ENCODE measurements at places on chromosomes 16 and 17. TPM values are rescaled to one million over a fixed set of nuclear protein-coding genes. Genes with fewer than 3 reads are reported as not detected.

The C16orf86 gene
- 2.2 TPM for total RNA-seq

The MMD gene
- total RNA-seq = 24.2 TPM

The MT4 gene
- total RNA-seq = not detected

The DBNDD1 gene
- 0.94 TPM for total RNA-seq

The SMTNL2 gene
- total RNA-seq = not detected

The DGKE gene
- total RNA-seq = 23.3 TPM

The SOX9 gene
- total RNA-seq = not detected

The ZFP3 gene
- 1.8 TPM for total RNA-seq

The DNAH17 gene
- total RNA-seq = 0.21 TPM

The NDUFAB1 gene
- 153 TPM for total RNA-seq

The ACSF2 gene
- total RNA-seq = 23.6 TPM

The C17orf50 gene
- not detected for total RNA-seq

DNA sequence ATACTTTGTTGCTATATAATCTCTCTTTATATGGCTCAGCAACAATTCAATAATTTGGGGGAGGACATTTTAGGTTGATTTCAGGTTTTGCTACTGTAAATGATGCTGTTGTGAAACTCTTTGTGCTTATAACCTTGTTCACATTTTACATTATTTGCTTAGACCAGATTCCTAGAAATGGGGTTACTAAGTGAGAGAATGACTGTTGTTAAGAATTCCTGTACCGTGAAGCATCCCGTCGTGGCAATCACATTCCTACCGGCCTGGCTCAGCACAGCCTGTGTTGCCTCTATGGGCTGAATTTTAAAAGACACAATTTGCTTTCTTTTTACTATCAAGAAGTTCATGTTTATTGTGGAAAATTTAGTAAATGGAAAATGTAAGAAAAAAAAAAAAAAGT is 31.4 kb downstream of the B9D1 start:
- H3K27ac ChIP-seq = no peak overlapping the region
- no peak for DNase-seq
- peaks cover 4% of the 10 kb centered on the region for H3K4me1 ChIP-seq
- H3K27me3 ChIP-seq = no peaks in the 10 kb centered on the region

DNA sequence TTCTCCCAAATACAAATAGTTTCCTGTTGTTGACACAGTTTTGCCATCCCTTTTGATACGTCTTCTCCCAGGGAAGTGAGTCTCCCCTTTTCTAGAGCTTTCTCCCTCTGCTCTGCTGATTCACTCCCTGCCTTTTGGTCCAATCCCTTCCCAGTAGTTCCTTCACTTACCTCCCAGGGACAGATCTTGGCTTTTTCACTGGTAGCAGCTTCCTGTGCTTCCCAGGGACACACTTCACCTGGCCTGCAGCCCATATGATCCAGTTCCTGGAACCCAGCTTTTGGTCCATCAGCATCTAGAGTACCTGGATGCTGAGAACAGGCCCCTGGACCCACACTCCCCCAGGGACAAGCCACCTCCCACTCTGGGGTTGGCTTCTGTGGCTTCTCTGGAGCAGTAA is 15.8 kb downstream of the GPR179 start:
- H3K4me1 ChIP-seq = no peaks in the 10 kb centered on the region
- H3K27me3 ChIP-seq = peaks cover 2% of the 10 kb centered on the region
- no peak for DNase-seq
- H3K36me3 ChIP-seq = peaks cover 4% of the 10 kb centered on the region
- H3K27ac ChIP-seq = no peak overlapping the region

- H3K36me3 ChIP-seq = no peaks in the 10 kb centered on the region
- no peaks in the 10 kb centered on the region for H3K4me1 ChIP-seq
- peaks cover 2% of the 10 kb centered on the region for H3K27me3 ChIP-seq
- no peak for DNase-seq
- H3K27ac ChIP-seq = no peak overlapping the region
Observed at GRCh38 chr17:46273541-46274236, 21.2 kb upstream of the LRRC37A start.

GRCh38 chr17:20092973-20093626 is 83.9 kb downstream of the SPECC1 start:
- DNase-seq = no peak
- H3K27ac ChIP-seq = no peak overlapping the region
- H3K4me1 ChIP-seq = peaks cover 13% of the 10 kb centered on the region
- H3K27me3 ChIP-seq = no peaks in the 10 kb centered on the region
- H3K36me3 ChIP-seq = no peaks in the 10 kb centered on the region

- H3K4me3 ChIP-seq = no peak overlapping the region
- H3K27ac ChIP-seq = no peak overlapping the region
- peaks cover 45% of the 10 kb centered on the region for H3K36me3 ChIP-seq
Observed at GRCh38 chr16:24826096-24826690, 19.6 kb upstream of the SLC5A11 start.

GRCh38 chr16:56983211-56983751 is 6.1 kb upstream of the NLRC5 start:
- no peak overlapping the region for H3K4me3 ChIP-seq
- peaks cover 43% of the 10 kb centered on the region for H3K36me3 ChIP-seq
- no peaks in the 10 kb centered on the region for H3K27me3 ChIP-seq
- peaks cover 61% of the 10 kb centered on the region for H3K4me1 ChIP-seq
- DNase-seq = no peak

DNA sequence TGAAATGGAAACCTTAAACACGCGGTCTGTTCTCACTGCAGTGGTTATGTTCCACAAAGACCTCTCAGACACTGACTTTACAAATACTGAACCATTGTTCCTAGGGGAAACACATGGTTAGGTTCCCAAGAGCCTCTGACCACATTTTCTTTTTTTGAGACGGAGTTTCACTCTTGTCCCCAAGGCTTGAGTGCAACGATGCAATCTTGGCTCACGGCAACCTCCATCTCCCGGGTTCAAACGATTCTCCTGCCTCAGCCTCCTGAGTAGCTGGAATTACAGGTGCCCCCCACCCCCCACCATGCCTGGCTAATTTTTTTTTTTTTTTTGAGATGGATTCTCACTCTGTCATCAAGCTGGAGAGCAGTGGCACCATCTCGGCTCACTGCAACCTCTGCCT is 179.7 kb downstream of the RBFOX3 start:
- H3K27ac ChIP-seq = no peak overlapping the region
- no peak for DNase-seq
- no peaks in the 10 kb centered on the region for H3K4me1 ChIP-seq
- H3K27me3 ChIP-seq = peaks cover 15% of the 10 kb centered on the region
- no peak overlapping the region for H3K4me3 ChIP-seq

DNA sequence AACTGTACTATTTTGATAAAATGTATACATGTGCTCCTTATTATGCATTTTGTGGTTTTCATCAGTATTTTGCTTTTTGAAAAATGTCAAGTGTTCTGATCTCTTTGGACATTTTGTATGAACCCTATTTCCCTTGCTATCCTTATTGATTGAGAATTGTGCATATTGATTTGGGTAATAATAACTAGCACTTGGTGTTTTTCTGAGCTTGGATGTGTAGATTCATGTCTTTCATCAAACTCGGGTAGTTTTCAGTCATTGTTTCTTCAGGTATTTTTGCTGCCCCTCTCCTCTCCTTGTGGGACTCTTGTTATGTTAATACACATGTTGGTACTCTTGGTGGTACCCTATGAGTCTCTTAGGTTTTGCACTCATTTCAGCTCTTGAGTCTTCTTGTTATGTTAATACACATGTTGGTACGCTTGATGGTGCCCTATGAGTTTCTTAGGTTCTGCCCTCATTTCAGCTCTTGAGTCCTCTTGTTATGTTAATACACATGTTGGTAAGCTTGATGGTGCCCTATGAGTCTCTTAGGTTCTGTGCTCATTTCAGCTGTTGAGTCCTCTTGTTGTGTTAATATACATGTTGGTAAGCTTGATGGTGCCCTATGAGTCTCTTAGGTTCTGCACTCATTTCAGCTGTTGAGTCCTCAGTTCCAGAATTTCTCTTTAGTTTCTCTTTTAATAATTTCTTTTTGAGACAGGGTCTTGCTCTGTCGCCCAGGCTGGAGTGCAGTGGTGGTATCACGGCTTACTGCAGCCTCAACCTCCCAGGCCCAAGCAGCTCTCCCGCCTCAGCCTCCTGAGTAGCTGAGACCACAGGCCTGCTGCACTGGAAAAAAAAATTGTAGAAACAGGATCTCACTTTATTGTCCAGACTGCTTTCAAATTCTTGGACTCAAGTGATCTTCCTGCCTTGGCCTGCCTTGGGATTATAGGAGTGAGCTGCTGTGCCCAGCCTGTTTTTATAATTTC is 19.3 kb downstream of the ZNF750 start:
- no peak overlapping the region for H3K4me3 ChIP-seq
- peaks cover under 1% of the 10 kb centered on the region for H3K4me1 ChIP-seq
- H3K36me3 ChIP-seq = peaks cover 49% of the 10 kb centered on the region
- no peaks in the 10 kb centered on the region for H3K27me3 ChIP-seq

DNA sequence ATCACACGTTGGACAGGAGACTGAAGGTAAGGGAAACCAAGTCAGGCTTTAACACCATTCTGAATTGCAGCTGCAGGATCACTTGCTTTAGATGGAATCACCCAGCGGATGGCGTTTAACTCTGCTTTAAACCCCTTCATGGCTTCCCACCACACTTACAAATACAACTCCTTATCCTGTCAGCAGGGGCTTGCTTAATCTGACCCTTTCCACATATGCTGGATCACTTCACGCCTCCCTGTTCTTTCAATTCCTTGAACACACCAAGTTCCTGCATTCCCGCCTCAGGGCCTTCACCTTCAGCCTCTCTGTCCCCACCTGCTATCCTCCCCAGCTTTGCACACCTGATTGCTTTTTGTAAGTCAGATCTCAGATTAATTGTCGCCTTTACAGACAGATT is 442.2 kb downstream of the MAF start:
- H3K4me3 ChIP-seq = no peak overlapping the region
- H3K27me3 ChIP-seq = no peaks in the 10 kb centered on the region
- no peak for DNase-seq
- H3K27ac ChIP-seq = no peak overlapping the region
- H3K4me1 ChIP-seq = peaks cover 35% of the 10 kb centered on the region

GRCh38 chr16:54964239-54964638 is 33.6 kb downstream of the IRX5 start:
- H3K27ac ChIP-seq = no peak overlapping the region
- H3K36me3 ChIP-seq = no peaks in the 10 kb centered on the region
- no peak overlapping the region for H3K4me3 ChIP-seq
- H3K4me1 ChIP-seq = no peaks in the 10 kb centered on the region
- H3K27me3 ChIP-seq = peaks cover 6% of the 10 kb centered on the region
- no peak for DNase-seq

DNA sequence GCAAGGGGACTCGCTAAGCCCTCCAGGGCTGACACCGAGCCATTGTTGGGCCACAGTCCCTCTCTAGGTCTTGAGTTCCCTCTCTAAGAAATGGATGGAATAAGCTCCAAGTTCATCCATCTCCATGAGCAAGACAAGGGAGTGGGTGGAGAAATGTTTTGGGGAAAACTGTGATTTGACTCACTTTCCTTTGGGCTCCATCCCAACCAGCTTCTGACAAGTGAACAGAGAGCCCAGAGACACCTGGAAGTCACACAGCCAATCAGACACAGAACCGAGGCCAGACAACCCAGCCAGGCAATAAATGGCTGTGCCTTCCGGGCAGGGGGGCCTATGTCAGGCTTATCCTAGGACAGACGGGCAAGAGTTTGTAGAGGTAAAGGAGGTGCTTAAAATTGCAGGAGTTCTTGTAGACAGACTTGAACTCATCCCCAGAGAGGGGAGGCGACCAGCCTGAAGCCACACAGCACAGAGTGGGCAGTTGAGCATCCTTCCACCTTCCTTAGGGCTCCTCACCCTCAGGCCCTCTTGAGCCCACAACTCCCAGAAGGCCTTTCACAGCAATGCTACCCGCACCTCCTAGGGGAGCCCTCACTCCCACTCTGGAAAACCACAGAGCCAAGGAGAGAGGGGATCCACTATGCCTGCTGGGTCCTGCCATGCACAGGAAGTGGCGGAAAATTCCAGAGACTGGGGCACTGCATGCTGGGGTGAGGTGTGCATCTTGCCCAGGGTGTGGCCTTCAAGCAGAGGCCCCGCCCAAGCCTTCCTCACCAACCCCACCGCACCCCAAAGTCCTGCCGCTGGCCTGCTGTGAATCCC is 9.5 kb upstream of the FAM83G start:
- DNase-seq = no peak
- no peak overlapping the region for H3K27ac ChIP-seq
- no peaks in the 10 kb centered on the region for H3K4me1 ChIP-seq
- H3K27me3 ChIP-seq = peaks cover 2% of the 10 kb centered on the region
- H3K36me3 ChIP-seq = no peaks in the 10 kb centered on the region
- no peak overlapping the region for H3K4me3 ChIP-seq

GRCh38 chr16:50651835-50652438 is 29.2 kb downstream of the SNX20 start:
- no peaks in the 10 kb centered on the region for H3K4me1 ChIP-seq
- H3K27ac ChIP-seq = no peak overlapping the region
- no peaks in the 10 kb centered on the region for H3K27me3 ChIP-seq

DNA sequence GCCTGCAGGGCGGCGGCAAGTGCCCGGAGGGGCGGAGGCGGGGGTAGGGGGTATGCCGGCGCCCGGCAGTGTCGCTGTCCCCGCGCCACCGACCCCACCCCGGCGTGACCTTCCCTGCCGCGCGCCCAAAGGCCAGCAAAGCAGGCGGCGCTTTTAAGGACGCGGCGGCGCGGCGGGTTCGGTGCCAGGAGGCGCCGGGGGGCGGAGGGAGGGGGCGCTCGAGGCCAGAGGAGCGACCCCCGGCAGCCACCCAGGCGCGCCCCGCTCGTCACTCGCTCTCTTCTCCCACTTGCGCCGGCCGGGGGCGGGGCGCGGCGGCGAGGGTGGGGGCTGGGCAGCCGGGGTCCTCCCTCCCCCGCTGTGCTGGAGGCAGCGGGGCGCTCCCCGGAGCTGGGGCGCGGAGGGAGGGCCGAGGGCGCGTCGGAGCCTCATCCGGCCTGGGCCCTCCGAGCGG is 8.6 kb upstream of the BAHCC1 start:
- H3K27ac ChIP-seq = no peak overlapping the region
- H3K27me3 ChIP-seq = peaks cover 41% of the 10 kb centered on the region
- peaks cover 3% of the 10 kb centered on the region for H3K4me1 ChIP-seq
- no peak overlapping the region for H3K4me3 ChIP-seq
- H3K36me3 ChIP-seq = no peaks in the 10 kb centered on the region

DNA sequence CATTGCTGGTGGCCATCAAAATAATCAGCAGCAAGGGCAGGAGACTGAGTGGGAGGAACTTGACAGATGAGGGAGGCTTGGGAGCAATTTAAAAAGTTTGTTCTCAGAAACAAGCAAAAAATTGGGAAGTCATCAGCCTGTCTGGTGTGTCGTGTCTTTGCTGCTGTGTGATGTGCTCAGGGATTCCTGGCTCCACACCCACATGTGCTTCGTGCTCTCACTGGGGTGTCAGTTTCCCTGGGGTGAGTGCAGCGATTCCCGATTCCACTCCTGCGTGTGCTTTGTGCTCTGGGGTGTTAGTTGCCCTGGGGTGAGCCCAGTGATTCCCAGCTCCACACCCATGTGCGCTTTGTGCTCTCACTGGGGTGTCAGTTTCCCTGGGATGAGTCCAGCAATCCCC is 228.1 kb downstream of the SNX29 start:
- peaks cover 3% of the 10 kb centered on the region for H3K36me3 ChIP-seq
- no peak for DNase-seq
- H3K27me3 ChIP-seq = no peaks in the 10 kb centered on the region
- H3K4me1 ChIP-seq = peaks cover 6% of the 10 kb centered on the region
